ENCODE measurements at places on chromosomes 6 and 20.

- peak; percentile 72 for DNase-seq
Measured at GRCh38 chr20:37911838-37912281, 8.9 kb downstream of the VSTM2L start.

DNA sequence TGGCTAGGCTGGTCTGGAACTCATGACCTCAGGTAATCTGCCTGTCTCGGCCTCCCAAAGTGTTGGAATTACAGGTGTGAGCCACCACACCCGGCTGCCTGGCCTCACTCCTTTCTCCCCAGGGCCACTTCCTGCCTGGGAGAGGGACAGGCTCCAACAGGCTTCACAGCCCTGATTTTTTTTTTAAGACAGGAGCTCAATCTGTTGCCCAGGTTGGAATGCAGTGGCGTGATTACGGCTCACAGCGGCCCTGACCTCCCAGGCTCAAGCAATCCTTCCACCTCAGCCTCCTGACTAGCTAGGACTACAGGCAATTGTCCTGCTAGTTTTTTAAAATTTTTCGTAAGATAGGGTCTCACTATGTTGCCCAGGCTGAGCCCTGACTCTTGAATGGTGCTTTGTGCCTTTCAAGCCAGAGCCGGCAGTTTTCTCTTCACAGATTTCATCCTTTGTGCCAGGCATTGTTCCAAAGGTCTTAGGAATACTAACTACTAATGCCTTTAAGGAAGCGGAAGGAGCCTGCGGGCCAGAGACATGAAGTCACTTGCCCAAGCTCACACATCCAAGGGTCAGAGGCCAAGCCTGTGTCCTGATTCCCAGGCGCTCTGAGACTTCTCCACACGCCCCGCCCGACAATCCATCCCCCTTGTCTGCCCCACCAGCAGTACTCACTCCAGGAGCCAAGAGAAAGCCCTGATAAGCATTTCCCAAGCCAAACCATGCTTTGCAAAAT lies 19.2 kb downstream of the CAPN11 start:
- no peak for DNase-seq

- DNase-seq, result no peak
Measured at GRCh38 chr6:16836144-16836981, 75.1 kb upstream of the ATXN1 start.

GRCh38 chr6:50062051-50062450 lies 12.3 kb upstream of the DEFB112 start:
- DNase-seq, result no peak

DNA sequence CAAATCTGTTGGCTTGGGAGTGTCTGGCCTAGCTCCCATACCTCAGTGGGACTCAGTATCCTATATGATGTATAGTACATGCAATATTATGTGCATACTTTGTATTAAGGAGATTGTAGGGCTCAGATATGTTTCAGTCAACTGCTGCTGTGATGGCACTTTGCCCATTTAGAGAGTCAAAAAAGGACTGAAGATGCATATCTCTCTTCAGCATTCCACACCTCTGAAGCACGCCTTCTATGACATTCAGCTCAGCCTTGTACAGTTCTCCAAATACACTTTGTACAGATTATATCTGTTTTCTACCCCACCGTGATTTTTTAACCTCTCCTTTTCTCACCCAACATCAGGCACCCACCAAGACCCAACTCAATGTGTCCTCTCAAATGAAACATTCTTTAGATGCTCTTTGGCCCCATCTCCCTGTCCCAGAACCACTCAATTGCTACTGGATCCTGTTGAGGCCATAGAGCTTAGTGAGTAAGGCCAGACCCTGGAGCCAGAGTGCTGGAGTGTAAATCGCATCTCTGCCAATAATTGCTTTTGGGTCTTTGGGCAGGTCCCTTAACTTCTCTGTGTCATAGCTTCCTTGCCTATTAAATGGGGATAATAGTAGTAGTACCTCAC lies 15.6 kb downstream of the ENPP1 start:
- DNase-seq, result no peak

GRCh38 chr20:15842872-15843271 lies 730.4 kb downstream of the KIF16B start:
- DNase-seq, result no peak

DNA sequence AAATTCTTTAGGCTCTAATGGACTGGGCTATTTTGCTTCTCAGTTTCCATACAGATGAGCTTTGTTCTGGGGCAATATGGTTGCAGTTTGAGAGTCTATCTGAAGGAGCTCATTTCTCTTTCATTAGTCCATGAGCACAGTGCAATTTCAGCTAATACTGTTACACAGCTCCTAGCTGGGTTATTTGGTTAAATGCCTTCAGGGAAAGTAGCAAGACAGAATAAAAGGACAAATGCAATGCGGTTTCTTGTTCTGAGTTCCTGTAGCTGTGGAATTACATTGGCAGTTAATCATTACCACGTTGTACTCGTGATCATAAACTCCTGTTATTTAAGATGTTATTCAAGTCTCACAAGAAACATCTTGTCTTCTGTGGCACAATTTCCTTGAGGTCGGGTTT lies 127.7 kb downstream of the BFSP1 start:
- DNase-seq, result no peak

DNA sequence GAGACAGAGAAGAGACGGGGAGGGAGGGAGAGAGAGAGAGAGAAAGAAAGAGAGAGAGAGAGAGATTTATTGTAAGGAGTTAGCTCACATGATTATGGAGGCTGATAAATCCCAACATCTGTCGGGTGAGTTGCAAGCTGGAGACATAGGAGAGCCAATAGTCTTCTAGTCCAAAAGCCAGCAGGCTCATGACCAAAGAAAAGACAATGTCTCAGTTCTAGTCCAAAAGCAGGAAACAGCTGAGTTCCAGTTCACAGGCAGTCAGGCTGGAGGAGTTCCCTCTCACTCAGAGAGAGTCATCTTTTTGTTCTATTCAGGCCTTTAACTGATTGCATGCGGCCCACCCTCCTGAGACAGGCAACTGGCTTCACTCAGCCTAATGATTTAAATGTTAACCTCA lies 416.6 kb downstream of the PREX1 start:
- no peak for DNase-seq

GRCh38 chr6:39239527-39240154 lies 10.4 kb upstream of the KCNK5 start:
- DNase-seq, result no peak

GRCh38 chr6:168865-169455 lies 123.3 kb upstream of the DUSP22 start:
- DNase-seq, result peak; percentile 47

DNA sequence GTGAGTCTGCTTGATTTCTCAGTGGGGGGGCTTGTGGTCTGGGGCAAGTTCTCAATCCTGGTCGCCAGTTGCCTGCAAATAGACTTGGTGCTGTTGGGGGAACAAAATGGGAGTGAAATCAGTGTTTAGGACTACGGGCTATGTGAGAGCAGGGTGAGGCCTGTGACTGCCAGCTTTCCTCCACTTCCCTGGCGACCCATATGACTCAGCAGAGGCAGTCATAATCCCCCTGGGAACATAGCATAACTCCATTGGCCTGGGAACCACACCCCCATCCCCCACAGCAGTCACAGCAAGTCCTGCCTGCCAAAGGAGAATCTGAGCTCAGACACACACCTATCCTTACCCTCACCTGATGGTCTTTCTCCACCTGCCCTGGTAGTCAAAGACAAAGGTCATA lies 387.9 kb downstream of the LMBRD1 start:
- DNase-seq, result no peak

DNA sequence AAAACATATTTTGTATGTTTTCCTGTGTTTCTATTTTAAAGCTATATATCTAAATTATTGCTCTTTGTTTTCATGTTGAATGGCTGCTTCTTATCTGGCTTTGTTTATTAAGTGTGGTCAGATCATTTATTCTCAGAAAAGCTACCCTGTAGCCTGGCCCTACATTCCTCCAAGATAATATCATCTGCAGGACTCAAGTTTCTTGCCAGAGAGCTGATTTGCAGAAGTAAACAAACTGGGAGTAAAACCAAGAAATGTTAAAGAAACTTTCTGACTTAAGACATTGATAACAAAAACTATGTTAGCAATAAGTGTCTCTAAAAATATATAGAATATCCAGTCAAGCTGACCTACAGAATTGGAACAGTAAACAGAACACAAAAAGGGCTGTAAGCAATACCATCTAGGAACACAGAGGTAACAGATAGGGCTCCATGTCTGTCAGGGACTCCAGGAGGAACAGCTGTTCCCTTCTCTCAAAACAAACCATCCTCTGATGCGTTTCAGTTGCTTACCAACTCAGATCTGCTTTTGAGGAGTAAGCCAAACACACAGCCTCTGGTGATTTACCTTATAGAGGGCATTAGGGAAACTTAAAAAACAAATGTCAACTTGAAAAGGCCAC lies 17.5 kb upstream of the CEP85L start:
- no peak for DNase-seq

GRCh38 chr6:156114541-156114940 lies 658.9 kb upstream of the NOX3 start:
- no peak for DNase-seq

DNA sequence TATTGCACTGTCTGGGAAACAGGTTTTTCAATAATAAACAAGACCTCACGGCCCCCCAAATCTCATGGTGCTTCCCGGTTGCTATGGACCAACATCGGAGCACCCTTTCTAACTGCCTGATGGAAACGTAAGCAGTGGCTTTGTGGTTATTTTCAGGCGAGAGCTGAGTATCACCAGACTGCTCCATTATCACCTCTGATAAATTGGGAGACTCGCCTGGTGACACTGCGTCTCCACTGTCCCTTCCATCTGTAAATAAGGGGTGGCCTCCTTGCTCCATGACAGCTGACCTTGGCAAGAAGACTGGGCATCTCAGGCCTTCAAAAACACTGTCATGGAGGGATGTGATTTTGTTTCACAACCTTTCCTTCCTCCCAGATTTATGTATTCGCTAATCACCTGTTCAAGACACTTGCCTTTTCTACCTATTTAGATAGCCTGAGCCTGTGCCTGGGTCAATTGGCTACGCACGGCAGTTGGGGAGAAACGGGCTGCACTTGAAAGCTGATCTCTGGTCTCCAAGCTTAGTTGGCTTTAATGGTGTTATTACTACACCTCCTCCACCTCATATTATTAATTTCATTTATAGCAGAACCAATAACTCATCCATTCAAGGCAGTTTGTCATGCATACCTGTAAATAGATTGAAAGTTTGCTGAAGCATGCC lies 17.7 kb upstream of the CDH4 start:
- DNase-seq, result no peak

DNA sequence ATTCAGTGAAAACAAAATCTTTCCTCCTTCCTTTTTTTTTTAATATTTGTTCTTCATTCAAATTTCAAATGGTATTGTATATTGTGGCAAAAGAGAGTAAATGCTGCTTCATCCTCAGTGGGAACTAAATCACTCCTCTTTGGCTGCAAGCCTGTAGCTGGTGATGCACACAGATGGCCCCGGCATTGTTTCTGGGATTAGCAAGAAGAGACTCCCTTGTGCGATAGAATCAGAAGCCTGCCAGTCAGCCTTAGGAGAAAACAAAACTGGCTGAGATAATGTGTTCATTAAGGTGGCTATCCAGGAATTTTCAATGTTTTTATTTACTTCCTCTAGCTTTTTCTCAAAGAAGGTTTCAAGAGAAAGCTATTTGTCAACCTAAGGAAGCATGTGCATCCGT lies 20.7 kb upstream of the ELOVL2 start:
- no peak for DNase-seq

DNA sequence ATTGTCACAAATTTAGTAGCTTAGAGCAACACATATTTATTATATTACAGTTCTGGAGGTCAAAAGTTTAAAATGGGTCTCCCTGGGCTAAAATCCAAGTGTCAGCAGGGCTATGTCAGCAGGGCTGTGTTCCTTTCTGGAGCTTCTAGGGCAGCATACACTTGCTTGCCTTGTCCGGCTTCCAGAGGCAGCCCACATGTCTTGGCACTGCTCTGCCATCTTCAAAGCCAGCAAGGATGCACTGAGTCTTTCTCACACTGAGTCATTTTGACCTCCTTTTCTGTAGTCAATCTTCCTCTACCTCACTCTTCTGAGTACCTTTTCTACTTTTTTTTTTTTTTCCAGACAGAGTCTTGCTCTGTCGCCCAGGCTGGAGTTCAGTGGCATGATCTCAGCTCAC lies 39.0 kb downstream of the ADGRF4 start:
- DNase-seq, result no peak

GRCh38 chr20:46833360-46833759 lies 61.3 kb upstream of the EYA2 start:
- DNase-seq, result no peak

- no peak for DNase-seq
Measured at GRCh38 chr6:135655055-135655454, 157.5 kb upstream of the AHI1 start.

- DNase-seq, result no peak
Measured at GRCh38 chr6:25050356-25050755, 114.6 kb upstream of the RIPOR2 start.

DNA sequence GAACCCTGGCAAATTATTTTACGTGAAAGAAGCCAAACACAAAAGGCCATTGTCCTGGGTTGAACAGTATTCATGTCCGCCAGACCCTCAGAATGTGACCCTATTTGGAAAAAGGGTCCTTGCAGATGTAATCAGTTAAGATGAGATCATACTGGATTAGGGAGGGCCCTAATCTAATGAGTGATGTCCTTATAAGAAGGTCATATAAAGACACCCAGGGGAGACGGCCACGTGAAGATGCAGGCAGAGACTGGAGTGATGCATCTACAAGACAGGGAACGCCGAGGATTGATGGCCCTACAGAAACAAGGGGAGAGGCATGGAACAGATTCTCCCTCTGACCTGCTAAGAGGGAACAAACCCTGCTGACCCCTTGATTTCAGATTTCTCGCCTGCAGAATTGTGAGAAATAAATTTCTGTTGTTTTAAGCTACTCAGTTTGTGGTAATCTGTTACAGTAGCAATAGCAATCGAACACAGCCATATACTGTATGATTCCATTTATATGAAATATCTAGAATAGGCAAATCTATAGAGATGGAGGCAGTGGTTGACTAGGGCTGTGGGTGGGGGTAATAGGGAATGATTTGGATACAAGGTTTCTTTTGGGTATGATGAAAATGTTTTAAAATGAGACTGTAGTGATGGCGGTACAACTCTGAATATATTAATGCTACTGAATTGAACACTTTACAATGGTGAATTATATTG lies 132.9 kb upstream of the NUP153 start:
- no peak for DNase-seq

GRCh38 chr6:133623065-133623464 lies 265.8 kb upstream of the TCF21 start:
- no peak for DNase-seq

DNA sequence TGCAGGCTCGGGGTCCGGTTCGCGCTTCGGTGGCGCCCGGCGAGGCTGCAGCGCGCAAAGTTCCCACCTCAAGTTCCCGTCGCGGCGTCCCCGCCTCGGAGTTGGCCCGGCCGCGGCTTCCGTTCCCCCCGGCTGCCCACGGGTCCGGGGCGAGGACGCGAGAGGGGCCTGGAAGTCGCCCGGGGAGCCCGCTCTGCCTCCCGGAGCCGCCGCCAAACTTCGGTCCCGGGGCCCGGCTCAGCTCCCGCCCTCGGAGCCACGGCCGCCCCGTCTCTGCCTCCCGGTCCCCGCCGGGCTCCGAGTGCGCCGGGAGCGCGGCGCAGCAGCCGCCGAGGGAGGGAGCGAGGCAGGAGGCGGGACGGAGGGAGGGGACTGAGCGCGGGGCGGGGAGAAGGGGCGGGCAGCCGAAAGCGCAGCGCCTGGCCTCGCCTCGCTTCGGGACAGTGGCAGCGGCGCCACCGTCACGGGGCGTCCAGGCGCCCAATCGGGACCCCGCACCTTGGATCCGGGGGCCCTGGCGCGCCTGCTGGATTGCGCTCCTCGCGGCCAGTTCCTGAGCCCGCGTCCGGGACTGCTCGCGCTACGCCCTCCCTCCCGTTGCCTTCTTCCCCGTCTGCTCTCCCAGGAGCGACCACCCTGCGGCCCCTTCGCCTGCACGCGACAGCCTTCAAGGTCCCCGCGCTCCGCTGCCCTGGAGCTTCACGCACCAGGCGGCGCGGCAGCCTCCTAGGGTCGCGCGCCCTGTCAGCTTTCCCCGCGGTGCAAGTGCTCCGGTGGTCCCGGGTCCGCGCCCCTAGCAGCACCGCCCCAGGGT lies at the start of gene KCNG1:
KCNG1 (minus strand) TSS at position 305 of the 814 bp plus-strand sequence. CDS start 12,769 bp downstream, outside the sequence.
- peak; percentile 42 for DNase-seq

All from NCI-H2081 (cell line).